ENCODE measurements at places on chromosomes 12 and 14.

DNA sequence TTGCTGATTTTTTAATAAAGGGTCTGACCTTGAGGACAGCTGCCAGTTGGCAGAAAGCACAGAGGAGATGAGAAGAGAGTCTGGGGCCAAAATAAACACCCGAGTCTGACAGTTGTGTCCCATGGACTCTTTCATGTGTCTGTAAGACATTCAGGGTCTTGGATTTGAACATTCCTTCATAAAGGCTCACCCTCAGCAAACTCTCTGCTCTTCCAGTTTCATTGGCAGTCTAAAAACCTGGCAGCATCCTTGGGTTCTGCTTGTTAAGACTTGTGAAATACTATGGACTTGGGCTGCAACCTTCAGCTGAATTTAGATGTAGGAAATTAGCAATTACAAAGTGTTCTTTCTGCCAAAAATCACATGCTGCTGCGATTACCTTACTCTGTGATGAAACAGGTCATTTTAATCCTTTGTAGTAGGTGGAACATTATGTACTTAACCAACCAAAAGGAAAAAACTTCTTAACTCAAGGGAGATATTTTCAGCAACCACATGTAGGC, 32.0 kb upstream of the LMNTD1 start:
- no peak for DNase-seq

- no peak for DNase-seq
Observed at GRCh38 chr14:22221508-22221907, 367.5 kb downstream of the DAD1 start.

DNA sequence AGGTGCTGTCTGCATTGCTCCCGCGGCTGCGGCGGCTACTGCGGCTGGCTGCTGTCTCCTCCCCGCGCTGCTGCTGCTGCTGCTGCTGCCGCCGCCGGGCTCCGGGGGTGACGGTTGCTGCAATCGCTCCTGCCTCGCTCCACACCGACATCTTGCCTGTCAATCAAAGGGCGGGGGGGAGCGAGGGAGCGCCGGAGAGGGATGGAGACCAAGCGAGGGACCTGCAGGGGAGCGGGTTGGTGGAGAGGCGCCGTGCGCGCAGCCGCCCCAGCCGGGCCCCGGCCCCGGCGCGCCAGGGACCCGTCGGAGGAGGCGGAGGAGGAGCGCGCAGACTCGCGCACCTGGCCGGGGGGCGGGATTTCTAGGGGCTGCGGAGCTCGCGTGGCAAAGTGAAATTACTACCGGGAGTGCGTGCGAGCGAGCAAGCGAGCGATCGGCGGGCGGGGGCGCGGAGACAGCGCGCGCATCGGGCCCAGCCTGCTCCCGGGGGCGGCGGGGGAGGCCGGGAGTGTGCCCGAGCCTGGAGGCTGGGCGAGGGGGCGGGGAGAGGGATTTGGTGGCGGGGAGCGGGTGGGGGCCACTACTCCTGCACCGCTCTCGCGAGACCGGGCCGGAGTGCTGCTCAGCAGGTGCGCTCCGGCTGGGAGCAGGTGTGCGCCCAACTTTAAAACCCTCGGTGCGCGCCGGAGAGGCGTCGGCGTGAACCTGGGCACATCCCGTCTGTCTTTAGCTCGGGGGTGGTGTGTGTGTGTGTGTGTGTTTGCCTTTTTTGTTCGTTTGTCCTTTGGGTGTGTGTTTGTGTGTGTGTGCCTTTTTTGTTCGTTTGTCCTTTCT, at the start of gene KSR2:
KSR2 (minus strand) TSS at position 165 of the 834 bp plus-strand sequence. CDS start 735 bp downstream, outside the sequence.
- DNase-seq, result no peak

- no peak for DNase-seq
Observed at GRCh38 chr12:95859947-95860850, 1.4 kb downstream of the SNRPF start.

- DNase-seq, result no peak
Observed at GRCh38 chr12:53571295-53571694, 54.9 kb downstream of the ATF7 start.

DNA sequence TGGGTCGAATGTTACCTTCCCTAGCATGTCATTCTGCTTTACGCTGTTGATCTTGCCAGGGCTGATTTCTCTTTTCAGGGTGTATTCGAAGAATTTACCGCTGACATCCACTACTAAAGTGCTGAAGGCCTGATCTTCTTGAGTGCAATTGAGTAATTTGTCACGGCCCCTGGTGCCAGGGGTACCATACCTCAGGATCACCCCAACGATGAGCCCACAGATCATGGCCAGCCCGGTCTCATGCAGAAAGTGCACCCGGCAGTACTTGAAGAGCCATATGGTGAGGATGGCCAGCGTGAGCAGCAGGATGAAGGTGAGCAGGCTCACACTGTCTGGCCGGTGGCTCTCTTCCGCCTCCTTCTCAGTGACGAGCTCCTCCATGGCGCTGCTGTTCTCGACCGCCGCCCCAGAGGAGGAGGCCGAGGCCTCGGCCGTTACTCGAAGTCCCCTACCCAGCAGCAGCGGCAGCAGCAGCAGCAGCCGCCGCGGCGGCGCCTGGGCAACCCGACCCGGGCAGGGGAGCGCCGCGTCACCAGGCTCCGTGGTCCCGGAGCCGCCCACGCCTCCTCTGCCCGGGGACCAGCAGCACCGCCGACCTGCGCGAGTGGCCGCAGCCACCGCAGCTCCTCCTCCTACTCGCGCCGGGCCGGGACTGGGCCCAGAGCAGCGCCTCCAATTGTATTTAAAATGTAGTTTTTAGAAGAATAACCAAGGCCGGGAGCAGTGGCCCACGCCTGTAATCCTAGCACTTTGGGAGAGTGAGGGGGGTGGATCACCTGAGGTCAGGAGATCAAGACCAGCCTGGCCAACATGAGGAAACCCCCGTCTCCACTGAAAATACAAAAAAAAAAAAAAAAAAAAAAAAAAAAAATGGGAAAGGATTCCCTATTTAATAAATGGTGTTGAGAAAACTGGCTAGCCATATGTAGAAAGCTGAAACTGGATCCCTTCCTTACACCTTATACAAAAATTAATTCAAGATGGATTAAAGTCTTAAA, 58.5 kb upstream of the TMPO start:
- no peak for DNase-seq

DNA sequence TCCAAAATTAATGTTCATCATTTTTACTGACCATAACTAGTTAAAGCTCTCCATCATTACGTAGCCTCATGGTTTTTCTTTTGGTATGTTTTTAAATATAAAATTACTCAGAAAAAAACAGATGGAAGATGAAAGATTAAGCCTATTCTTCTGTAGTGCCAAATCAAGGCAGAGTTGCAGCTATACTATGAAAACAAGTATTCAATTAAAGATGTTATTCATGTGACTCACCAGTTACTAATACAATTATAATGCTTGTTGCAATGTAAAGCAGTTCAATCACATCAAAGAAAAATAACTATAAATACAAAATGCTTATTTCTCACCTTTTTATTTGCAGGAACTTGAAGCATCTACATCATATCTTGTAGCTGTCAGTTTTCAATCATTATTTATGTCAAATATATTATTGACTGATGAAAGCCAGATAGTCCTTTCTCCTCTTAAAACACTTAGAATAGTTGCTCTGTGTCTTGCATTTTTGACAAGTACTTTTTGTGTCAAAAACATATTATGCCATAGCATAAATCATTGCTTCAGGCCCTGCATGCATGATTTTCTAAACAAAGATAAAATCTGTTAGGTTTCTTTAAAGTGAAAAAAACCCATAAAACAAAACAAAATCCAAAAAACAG, 36.0 kb upstream of the TRHDE start:
- DNase-seq, result no peak

DNA sequence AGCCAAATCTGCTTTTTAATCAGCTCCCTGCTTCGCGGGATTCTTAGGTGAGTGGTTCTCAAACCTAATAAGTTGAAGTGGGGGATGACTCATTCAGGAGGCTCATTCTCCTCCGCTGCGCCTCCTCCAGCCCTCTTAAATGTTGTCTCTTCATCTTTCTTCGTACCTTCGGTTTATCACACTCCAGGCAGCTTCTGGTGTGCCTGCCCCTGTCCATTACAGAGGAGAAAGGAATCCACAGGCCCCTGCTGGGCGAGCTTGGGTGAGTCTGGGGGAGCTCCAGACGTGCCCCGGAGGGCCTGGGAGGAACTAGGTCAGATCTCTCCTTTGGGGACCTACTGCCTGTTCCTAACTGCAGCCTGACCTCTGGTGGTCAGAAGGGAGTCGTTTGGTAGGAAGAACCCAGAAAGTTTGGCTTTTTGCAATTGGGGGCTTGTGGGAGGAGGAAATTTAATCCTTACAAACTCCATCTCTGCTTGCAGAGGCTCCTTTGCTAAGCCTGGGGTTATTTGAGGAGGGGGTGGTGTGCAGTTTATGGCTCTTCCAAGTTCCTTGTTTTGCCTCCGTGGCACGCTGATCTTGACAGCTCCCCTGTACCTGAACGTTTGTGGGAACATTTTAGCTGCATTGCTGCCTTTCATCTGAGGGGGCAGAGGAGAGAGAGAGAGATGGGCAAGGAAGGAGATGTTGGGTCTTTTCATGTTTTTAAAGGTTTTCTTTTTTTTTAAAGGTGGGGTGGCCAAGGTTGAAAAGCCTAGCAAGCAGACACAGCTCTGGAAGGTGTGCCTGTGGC, 84.1 kb upstream of the GNG2 start:
- no peak for DNase-seq

DNA sequence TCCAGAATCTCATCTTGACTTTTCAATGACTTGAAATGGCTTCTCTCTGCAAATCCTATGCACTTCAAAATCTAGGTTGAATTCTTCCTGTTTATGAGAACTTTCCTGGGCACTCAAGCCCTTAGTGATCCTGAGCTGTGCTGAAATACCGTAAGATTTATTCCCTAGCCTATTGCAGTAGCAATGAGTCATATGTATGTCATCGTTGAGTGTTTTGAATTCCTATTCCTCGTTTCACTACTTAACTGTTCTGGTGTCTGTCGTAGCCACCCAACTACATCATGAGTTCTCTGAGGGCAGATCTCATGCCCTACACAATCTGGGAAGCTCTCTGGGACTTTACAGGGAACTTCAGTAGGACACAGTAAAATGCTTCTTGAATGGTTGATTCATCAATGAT, 190.8 kb upstream of the TMEM132C start:
- no peak for DNase-seq

- peak; percentile 51 for DNase-seq
Observed at GRCh38 chr14:24279301-24280186, 8.1 kb upstream of the RABGGTA start.

GRCh38 chr12:5081016-5081415, 37.3 kb downstream of the KCNA5 start:
- no peak for DNase-seq

DNA sequence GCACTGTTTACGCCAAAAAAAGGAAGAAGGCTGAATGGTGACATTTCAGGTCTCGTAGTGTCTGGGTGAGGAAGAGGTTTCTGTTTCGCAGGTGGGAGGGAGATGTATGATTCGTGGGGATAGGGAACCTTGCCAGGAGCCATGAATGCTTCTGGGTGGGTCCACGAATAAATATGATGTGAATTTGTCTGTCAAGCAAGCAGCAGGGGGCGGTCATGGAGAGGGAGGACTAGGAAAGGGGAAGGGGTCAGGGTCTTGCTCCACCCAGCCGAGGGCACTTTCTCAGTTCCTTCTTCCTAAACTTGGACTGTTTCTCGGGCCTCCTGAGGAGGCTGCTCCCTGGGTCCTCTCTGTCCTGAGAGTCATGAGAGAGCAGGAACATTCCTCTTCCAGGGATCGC, 72.5 kb downstream of the LGMN start:
- no peak for DNase-seq

DNA sequence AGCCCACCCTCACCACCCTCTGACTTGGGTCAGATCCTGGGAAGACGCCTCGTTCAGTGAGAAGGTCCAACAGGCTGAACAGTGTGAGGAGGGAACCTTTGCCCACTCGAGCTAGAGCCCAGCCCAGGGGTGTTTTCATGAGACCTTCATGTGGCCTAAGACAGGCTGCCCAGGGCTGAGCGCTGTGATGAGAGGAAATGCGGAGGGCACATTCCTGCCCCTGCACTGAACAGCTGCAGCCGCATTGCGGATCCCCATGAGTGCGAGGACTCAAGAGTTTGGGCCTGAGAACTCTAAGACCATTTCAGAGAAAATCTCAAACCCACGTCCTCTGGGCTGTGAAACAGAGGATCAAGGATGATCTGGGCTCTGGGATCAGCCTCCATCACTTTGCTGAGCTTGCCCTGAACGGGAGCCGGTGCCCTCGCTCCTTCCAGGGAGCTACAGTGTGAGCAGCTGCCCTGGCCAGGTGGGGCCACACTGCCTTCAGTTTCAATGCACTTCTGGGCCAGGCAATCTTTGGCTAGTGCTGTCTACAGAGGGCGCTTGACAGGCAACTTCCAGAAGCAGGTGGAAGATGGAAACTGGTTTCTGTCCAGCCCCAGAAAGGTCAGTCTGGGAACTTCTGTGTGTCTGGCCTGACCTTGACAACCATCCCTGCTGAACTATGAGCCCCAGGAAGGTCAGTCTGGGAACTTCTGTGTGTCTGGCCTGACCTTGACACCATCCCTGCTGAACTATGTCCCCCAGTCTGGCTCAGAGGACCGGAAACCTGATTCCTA, 43.5 kb upstream of the P2RX7 start:
- no peak for DNase-seq

DNA sequence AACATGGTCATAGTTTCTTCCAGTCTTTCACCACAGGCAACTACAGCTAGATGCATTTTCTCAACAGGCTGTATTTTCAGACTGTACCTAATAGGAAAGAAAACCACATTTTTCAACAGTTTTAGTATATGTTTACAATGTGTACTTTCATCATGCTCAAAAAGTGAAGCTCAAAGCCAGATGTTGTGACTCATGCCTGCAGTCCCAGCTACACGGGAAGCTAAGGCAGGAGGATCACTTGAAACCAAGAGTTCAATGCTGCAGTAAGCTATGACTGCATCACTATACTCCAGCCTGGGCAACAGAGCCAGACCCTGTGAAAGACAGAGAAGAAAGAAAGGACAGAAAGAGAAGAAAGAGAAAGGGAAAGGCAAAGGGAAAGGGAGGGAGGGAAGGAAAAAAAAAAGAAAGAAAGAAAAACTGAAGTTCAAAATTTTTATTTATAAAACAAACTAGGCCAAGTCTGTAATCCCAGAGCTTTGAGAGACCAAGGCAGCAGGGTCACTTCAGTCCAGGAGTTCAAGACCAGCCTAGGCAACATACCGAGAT, 25.5 kb downstream of the GXYLT1 start:
- no peak for DNase-seq

DNA sequence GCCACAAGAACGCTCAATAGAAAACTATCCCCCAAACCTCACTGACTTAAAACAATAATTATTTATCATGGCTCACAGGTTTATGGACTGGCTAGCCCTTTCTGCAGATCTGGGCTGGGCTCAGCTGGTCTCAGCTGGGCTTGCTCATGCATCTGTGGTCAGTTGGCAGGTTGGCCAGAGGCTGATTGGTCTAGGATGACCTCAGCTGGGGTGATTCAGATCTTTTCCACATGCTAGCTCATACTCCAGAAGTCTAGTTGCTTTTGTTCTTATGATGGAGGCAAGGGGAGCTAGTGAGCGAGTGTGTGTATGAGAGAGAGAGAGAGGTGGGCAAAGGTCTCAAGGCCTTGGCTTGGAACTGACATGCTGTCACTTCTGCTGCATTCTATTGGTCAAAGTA, 181.2 kb upstream of the NRXN3 start:
- DNase-seq, result no peak
